IMR-90 (cell line): ENCODE measurements at places on chromosomes 2 and 18. TPM values are rescaled to one million over a fixed set of nuclear protein-coding genes. Genes with fewer than 3 reads are reported as not detected.
A peak's percentile ranks its signal among the peaks of the same experiment; 100 is the strongest.

DNA sequence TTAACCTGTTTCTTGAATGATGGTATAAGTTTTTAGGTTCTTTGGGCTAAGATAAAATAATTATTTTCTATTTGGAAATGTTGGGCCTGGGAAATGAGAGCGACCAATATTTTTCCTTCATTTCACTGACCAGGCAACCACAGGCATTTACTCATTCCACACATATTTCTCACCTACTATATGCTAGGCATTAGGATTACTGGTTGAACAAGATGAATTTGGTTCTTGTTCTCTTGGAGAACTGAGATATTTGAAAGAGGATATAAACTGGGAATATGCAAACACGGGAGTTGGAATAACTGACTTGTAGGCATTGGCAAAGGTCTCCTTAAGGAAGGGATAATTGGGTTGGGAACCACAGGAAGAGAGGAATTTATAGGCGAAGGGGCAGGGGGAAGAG lies 3.9 kb upstream of the MYL1 start:
- no peaks in the 10 kb centered on the region for H3K36me3 ChIP-seq
- no peak for DNase-seq
- no peaks in the 10 kb centered on the region for H3K4me1 ChIP-seq
- H3K4me3 ChIP-seq, result no peak overlapping the region
- no peak overlapping the region for H3K27ac ChIP-seq

PCBP1 gene
- total RNA-seq, result 33.6 and 33.7 TPM in 2 replicates

HAAO gene
- 0.18 TPM in 1 of 2 replicates, not detected in the other for total RNA-seq

- peak; percentile 49 for DNase-seq
- no peak overlapping the region for H3K4me3 ChIP-seq
- peaks cover 23% of the 10 kb centered on the region for H3K4me1 ChIP-seq
Observed at GRCh38 chr2:220276741-220277444, 649.5 kb downstream of the SLC4A3 start.

- DNase-seq, result no peak
- peaks cover 27% of the 10 kb centered on the region for H3K36me3 ChIP-seq
- H3K27me3 ChIP-seq, result no peaks in the 10 kb centered on the region
- H3K4me1 ChIP-seq, result peaks cover 14% of the 10 kb centered on the region
Observed at GRCh38 chr2:120810639-120811038, 75.0 kb downstream of the GLI2 start.

TTC27 gene
- total RNA-seq, result 30.5 and 33.3 TPM in 2 replicates

FBXO41 gene
- 0.54 and 0.83 TPM in 2 replicates for total RNA-seq

DNA sequence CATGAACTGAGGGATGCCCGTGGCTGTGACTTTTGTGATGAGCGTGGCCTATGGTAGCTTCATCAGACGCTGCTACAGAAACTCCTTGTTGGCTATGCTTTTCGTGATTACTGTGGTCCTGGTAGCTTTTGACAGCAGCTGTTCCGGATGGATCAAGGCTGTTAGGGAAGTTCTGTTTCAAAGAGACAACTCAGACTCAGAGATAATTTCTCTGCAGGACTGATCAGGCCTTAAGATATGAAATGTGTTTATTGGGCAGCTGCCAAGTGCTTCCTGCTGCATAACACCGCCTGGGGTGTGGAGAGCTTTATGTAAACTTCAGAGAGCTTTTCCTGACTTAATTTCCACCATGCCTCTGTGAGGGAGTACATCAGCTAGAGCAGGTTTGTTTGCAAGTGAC lies 243.8 kb downstream of the TSN start:
- H3K27me3 ChIP-seq, result peaks cover 1% of the 10 kb centered on the region; the same call in 1 of the 2 replicates
- DNase-seq, result peak; percentile 63
- H3K36me3 ChIP-seq, result no peaks in the 10 kb centered on the region
- H3K4me3 ChIP-seq, result no peak overlapping the region
- no peaks in the 10 kb centered on the region for H3K4me1 ChIP-seq

DNA sequence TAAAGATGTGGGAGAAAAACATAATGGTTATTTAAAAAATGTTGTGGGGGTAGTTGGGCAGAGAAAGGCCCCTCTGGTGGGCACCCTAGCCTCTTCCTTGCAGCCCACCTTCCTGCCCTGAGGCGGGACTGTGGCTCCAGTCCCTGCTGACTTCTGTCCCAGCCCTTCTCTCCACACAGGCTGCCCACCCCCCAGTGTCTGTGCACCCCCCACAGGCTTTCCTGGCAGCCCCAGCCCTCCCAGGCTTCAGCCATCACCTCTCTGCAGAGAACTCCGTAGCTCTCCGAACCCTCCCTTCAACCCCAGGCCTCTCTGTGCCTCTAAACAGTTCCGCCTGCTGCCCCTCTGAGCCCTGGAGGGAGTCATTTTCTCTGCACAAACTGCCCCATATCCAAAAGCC lies 75.4 kb downstream of the DYSF start:
- no peaks in the 10 kb centered on the region for H3K4me1 ChIP-seq
- peaks cover 31% of the 10 kb centered on the region for H3K27me3 ChIP-seq
- no peaks in the 10 kb centered on the region for H3K36me3 ChIP-seq

- no peaks in the 10 kb centered on the region for H3K36me3 ChIP-seq
- no peaks in the 10 kb centered on the region for H3K4me1 ChIP-seq
- no peak overlapping the region for H3K4me3 ChIP-seq
- H3K27me3 ChIP-seq, result no peaks in the 10 kb centered on the region
- DNase-seq, result no peak
- no peak overlapping the region for H3K27ac ChIP-seq
Observed at GRCh38 chr2:192571636-192572035, 376.9 kb upstream of the TMEFF2 start.

DNA sequence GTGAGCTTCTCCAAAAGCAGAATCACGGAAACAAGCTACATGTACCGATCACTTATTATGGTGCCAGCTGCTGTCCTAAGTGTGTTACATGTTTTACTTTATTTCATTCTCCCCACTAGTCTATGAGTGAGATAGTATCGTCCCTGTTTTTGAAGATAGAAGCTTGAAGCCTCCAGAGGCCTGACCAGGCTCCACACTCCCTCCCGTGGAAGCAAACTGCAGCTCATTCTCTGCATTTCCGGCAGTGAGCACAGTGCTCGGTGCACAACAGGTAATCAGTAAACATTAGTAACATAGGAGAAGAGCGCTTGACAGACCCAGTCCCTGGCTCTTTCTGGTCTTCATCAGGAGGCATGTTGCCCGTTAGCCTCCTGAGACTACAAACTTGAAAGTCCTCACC lies 72.9 kb downstream of the ZBTB7C start:
- peaks cover 40% of the 10 kb centered on the region for H3K27me3 ChIP-seq
- no peak overlapping the region for H3K27ac ChIP-seq
- H3K4me3 ChIP-seq, result no peak overlapping the region
- DNase-seq, result no peak

GRCh38 chr2:210523650-210524289 lies 32.6 kb upstream of the CPS1 start:
- no peaks in the 10 kb centered on the region for H3K27me3 ChIP-seq
- no peak overlapping the region for H3K27ac ChIP-seq
- no peaks in the 10 kb centered on the region for H3K4me1 ChIP-seq

ACTG2 gene
- 349 and 523 TPM in 2 replicates for total RNA-seq

DNA sequence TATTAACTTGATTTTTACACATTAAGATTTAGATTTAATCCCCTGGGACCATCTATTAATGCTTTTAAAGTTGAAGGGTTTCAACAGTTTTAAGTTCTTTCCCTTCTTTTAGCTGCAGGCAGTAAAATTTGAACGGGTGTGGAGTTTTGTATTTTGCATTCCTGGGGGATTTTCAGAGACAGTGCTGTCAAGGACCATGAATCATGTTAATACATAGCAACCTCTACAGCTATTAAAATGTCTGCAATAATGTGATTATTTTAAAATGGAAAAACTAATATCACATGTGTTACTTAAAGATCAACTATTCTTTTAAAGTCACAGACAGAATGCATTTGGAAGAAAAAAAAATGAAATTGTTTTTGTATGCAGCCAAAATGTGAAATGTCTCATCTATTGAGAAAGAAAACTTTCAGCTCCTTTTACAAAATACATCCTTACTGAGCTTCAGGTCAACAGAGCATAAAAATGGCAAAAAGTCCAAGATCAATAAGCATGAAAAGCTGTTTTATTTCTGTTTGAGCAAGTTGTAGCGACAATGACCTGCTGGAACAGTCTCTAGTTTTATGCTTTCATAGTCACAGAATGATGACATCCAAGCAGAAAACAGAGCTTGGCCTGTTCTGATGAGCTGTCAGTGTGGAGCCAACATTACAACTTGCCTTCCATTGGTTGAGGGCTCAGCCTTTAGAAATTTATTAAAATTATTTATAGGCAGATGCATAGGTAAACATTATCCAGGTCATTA lies 21.6 kb upstream of the ZNF521 start:
- no peak overlapping the region for H3K27ac ChIP-seq
- peaks cover 24% of the 10 kb centered on the region for H3K27me3 ChIP-seq
- no peak overlapping the region for H3K4me3 ChIP-seq
- DNase-seq, result no peak
- H3K4me1 ChIP-seq, result no peaks in the 10 kb centered on the region

GRCh38 chr2:79952616-79953015 lies 351.9 kb downstream of the LRRTM1 start:
- peak; percentile 51 for DNase-seq
- H3K36me3 ChIP-seq, result no peaks in the 10 kb centered on the region
- H3K4me3 ChIP-seq, result no peak overlapping the region

- no peaks in the 10 kb centered on the region for H3K36me3 ChIP-seq
- no peak overlapping the region for H3K27ac ChIP-seq
- H3K4me3 ChIP-seq, result no peak overlapping the region
- no peaks in the 10 kb centered on the region for H3K4me1 ChIP-seq
- no peak for DNase-seq
Observed at GRCh38 chr2:13758412-13758811, 874.1 kb upstream of the LRATD1 start.

GRCh38 chr2:232139786-232140562 lies 178.5 kb downstream of the DIS3L2 start:
- no peaks in the 10 kb centered on the region for H3K27me3 ChIP-seq
- no peak overlapping the region for H3K4me3 ChIP-seq
- H3K36me3 ChIP-seq, result no peaks in the 10 kb centered on the region; the same call in 1 of the 2 replicates
- H3K27ac ChIP-seq, result no peak overlapping the region

DYSF gene
- total RNA-seq, result under 0.01 and 0.18 TPM in 2 replicates

DNA sequence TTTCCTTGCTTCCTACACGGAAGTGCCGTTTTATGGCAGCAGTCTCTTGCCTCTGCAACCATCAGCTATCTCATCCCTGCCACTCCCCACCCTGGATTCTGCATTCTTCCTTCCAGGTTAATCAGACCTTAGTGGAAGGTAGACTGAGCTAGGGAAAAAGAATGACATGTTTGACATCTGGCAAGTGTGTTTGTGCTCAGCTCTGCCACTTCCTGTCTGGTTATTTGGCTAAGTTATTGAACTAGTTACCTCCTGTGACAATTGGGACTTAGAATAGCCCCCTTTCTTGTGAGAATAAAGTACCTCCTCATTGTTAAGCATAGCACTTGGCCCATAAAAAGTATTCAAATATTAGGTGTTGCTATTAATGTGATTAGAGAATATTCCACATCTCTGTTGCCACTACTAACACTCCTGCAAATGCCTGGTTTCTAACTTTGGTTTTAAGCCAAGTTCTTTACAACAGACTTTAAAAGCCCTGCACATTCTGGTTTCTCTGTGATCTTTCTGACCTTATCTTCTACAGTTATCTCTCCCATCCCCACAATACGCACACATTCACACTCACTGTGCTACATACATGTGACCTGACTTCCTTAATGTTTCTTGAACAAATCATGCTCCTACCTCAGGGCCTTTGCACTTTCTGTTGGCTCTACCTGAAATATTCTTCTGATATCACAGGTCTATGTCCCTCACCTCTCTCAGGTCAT lies 10.8 kb upstream of the MAPRE2 start:
- H3K27me3 ChIP-seq, result no peaks in the 10 kb centered on the region
- H3K36me3 ChIP-seq, result no peaks in the 10 kb centered on the region

CNDP1 gene
- total RNA-seq, result not detected in 2 replicates

DNA sequence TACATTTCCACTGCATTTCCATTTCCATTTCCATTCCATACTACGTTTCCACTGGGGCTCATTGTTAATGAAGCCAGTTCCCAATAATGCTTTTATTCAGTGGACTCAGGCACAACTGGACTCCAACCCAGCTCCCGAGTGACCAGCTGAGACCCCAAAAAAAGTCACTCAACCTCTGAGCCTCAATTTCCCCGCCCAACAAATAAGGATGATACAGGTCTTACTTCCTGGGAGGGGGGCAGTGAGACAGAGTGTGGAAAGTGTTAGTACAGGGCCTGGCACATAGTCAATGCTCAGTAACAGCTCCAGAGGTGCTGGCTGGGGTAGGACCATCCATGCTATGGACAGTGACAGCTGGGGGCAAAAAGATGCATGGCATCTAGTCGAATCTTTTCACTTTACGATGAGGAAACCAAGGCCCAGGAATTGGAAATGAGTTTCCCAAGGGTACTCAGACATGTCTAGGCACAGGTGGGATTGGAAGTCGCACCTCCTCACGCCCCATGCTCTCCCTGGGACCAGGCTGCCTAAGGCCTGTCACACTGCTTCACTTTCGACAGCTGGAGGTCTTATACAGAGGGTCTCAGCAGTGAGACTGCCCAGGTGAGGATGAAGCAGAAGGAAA lies 226.5 kb downstream of the ANAPC1 start:
- DNase-seq, result no peak
- peaks cover 15% of the 10 kb centered on the region for H3K4me1 ChIP-seq
- no peak overlapping the region for H3K27ac ChIP-seq
- H3K27me3 ChIP-seq, result peaks cover 15% of the 10 kb centered on the region

DNA sequence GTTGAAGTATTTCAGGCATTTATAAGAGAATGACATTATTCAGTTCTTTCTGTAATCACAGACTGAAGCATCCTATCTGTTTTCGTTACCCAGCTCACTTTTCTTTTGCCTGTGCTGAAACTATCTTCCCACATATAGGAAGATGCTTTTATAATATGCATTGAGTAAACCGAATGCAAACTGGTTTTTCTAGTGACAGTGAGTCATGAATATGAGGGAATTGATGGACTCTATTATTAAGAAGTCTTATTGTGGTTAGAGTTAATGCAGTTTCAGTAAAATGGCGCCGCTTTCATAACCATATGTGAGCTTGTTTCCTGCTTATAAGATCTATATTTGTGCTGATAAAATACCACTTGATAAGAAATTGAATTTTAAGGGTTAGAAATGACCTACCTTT lies 59.2 kb downstream of the ACVR2A start:
- DNase-seq, result no peak
- H3K4me3 ChIP-seq, result no peak overlapping the region
- H3K27me3 ChIP-seq, result no peaks in the 10 kb centered on the region
- H3K27ac ChIP-seq, result no peak overlapping the region

- no peak for DNase-seq
- H3K4me3 ChIP-seq, result no peak overlapping the region
- no peaks in the 10 kb centered on the region for H3K4me1 ChIP-seq
- no peaks in the 10 kb centered on the region for H3K36me3 ChIP-seq
Observed at GRCh38 chr2:136239079-136239685, 121.2 kb upstream of the CXCR4 start.

GPR39 gene
- 7.2 and 9.0 TPM in 2 replicates for total RNA-seq
